Endodermal cell (in vitro differentiated cells): ENCODE measurements at places on chromosomes 2 and 18. TPM values are rescaled to one million over a fixed set of nuclear protein-coding genes. Genes with fewer than 3 reads are reported as not detected.

- no peaks in the 10 kb centered on the region for H3K4me1 ChIP-seq
- H3K27ac ChIP-seq = no peak overlapping the region
- peaks cover 19% of the 10 kb centered on the region for H3K27me3 ChIP-seq
- no peaks in the 10 kb centered on the region for H3K36me3 ChIP-seq
Observed at GRCh38 chr2:42498497-42498896, 4.7 kb upstream of the KCNG3 start.

- peaks cover 1% of the 10 kb centered on the region for H3K4me1 ChIP-seq
- no peak for DNase-seq
- H3K36me3 ChIP-seq = no peaks in the 10 kb centered on the region
- no peak overlapping the region for H3K27ac ChIP-seq
Observed at GRCh38 chr2:170148161-170148560, 29.8 kb upstream of the MYO3B start.

- H3K4me1 ChIP-seq = no peaks in the 10 kb centered on the region
- H3K27ac ChIP-seq = no peak overlapping the region
- H3K36me3 ChIP-seq = peaks cover 4% of the 10 kb centered on the region
- DNase-seq = no peak
- H3K4me3 ChIP-seq = no peak overlapping the region
Observed at GRCh38 chr2:15449556-15450236, 111.4 kb downstream of the NBAS start.

DNA sequence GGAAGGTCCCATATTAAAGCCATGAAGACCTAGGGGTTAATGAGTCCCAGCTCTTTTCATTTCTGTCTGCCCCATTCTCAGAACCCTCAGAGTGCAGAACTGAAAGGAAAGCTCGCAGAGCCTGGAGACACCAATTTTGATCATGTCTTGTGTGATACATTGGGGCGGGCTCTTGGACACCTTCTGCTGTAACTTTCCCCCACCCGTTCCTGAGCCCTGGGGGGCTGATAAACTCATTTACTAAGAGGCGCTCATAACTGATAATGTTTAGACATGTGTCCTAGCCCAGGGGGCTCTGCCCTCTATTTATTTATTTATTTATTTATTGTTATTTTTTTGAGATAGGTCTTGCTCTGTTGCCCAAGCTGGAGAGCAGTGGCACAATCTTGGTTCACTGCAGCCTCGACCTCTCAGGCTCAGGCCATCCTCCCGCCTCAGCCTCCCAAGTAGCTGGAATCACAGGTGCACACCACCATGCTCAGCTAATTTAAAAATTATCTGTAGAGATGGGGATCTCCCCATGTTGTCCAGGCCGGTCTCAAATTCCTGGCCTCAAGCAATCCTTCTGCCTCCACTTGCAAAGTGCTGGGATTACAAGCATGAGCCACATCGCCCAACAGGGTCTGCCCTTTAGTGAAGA, 72.4 kb upstream of the HAAO start:
- no peak for DNase-seq
- no peak overlapping the region for H3K4me3 ChIP-seq
- H3K27ac ChIP-seq = no peak overlapping the region
- H3K27me3 ChIP-seq = no peaks in the 10 kb centered on the region
- no peaks in the 10 kb centered on the region for H3K36me3 ChIP-seq
- peaks cover 3% of the 10 kb centered on the region for H3K4me1 ChIP-seq

DNA sequence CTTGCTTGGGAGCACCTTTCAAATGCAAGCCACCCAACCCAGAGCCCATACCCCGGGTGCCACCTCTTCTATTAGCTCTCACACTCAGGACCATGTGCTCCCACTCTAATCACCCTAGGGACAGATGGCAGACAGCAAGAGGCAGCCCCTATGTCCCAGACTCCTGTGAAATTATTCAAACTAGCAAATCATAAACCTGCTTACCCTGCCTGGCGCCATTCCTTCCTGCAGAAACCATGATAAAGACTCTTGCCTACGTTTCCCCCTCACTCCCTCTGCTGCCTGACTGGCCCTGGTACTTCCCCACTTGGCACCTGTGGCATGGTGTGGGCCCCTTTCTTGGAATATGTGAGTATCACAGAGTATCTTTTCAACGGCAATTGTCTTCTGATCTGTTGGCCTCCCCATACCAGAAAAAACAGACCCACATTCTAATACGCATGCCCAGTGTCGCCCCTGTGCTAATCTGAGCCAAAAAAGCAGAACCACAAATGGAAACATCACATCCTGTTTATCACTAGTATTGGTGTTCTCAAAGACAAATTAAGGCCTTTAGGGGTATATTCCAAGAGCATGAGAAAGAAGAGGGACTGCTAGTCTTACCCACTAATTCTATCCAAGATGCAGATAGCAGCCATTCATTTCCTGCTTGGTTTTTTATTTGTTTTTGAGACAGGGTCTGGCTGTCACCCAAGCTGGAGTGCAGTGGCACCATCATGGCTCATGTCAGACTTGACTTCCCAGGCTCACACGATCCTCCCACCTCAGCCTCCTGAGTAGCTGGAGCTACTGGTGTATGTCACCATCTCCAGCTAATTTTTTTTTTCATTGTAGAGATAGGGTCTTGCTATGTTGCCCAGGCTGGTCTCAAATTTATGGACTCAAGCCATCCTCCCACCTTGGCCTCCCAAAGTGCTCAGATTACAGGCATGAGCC, 44.1 kb upstream of the TTC39C start:
- no peak for DNase-seq
- H3K27me3 ChIP-seq = no peaks in the 10 kb centered on the region
- H3K27ac ChIP-seq = no peak overlapping the region
- no peaks in the 10 kb centered on the region for H3K36me3 ChIP-seq

- no peaks in the 10 kb centered on the region for H3K27me3 ChIP-seq
- H3K27ac ChIP-seq = no peak overlapping the region
- H3K36me3 ChIP-seq = peaks cover 81% of the 10 kb centered on the region
- H3K4me1 ChIP-seq = no peaks in the 10 kb centered on the region
- peak; percentile 88 for DNase-seq
Observed at GRCh38 chr2:218648088-218648786, 11.2 kb downstream of the ZNF142 start.

DNA sequence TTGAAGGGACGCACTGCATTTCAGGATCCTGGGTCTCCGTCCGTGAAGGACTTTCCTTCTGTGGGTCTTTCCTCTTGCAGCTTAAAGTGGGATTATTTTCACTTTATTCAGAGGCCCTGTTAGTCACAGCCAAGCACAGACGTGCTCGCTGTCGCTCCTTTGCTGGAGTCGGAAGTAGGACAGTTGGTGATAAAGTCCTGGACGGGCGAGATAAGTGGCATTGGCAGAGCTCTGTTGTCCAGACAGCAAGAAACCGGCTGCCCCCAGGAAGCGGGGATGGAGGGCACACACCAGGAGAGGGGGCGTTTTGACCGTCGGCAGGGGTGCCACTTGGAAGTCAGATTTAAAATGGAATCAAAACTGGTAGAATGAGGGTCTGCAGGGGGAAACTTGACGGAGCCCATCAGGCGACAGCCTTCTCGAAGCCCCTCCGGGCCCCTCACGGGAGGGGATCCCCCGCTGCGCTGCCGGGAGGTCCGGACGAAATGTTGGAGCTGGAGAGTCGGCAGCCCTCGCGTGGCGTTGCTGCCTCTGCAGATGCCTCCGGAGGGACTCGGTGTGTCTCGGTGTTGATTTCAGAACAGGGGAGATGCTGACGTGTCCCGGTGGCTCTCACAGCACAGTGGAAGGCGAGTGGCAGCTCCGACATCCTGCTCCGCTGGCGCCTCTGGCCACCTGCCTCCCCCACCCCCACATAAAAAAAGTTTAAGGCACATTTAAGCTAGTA, 124.2 kb downstream of the NFATC1 start:
- no peaks in the 10 kb centered on the region for H3K36me3 ChIP-seq
- peak; percentile 70 for DNase-seq
- H3K4me3 ChIP-seq = no peak overlapping the region
- no peaks in the 10 kb centered on the region for H3K4me1 ChIP-seq
- H3K27me3 ChIP-seq = no peaks in the 10 kb centered on the region

DNA sequence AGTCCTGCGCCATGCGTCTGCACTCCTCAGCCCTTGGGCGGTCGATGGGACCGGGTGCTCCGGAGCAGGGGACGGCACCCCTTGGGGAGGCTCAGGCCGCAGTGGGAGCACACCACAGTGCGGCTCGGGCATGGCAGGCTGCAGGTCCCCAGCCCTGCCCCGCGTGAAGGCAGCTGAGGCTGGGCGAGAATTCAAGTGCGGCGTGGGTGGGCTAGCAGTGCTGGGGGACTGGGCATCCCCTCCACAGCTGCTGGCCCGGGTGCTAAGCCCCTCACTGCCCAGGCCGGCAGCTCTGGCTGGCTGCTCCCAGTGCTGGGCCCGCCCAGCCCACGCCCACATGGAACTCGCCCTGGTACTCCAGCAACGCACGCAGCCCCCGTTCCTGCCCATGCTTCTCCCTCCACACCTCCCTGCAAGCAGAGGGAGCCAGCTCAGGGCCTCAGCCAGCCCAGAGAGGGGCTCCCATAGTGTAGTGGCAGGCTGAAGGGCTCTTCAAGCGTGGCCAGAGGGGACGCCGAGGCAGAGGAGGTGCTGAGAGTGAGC, 198.3 kb upstream of the CNTNAP5 start:
- H3K27me3 ChIP-seq = no peaks in the 10 kb centered on the region
- no peak overlapping the region for H3K27ac ChIP-seq
- H3K36me3 ChIP-seq = no peaks in the 10 kb centered on the region
- no peak overlapping the region for H3K4me3 ChIP-seq
- H3K4me1 ChIP-seq = no peaks in the 10 kb centered on the region

DNA sequence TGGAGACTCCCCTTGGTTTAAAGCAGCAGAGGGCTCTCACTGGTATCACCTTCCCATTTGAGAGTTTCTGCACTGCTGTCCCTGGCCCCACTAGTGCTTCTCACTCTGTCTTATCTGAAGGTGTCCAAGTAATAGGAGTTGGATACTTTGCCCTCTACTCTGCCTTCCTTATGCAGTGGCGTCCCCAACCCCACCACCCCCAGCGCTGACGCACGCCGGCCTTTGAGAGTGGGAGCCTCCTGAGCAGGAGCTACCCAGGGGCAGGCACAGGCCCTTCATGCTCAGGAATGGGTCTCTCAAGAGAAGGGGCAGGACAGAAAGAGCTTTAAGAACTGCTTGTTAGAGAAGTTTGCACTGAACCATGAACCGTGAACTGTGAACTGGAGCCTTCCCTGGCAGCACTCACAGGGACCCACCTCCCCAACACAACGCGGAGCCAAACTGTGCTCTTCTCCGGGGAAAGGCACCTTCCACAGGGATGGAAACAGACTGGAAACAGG, 3.3 kb downstream of the CIB4 start:
- no peak overlapping the region for H3K4me3 ChIP-seq
- no peak overlapping the region for H3K27ac ChIP-seq
- no peaks in the 10 kb centered on the region for H3K27me3 ChIP-seq
- DNase-seq = peak; percentile 33

DNA sequence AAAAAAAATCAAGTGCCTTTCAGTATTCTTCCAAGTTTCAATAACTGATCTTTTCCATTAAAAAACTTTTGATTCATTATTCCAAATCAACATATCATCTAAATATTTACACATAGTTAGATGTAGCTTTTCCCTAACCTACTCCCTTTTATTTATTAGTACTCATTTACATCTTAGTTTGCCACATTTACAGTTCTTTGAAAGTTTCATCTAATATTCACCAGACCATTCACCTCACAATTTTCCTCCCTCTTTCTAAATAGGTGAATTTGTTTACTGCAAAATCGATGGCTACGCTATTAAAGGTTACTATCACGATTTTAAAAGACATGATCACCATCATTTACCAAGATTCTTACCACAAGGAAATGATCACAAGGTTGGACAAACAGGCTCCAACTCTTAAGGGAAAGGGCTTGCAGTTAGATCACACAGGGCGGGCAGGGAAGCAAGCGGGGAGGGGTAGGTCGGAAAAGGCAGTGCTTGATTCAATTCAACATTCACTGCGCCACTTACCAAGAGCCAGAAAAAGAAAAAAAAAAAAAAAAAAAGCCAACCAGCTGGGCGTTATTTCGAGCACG, 654 bp upstream of the MARCHF7 start:
- H3K36me3 ChIP-seq = peaks cover 30% of the 10 kb centered on the region
- peak overlapping the region; percentile 100 for H3K4me3 ChIP-seq
- no peaks in the 10 kb centered on the region for H3K27me3 ChIP-seq

GRCh38 chr2:61178603-61179545, 16.9 kb downstream of the C2orf74 start:
- no peak for DNase-seq
- peak overlapping the region; percentile 81 for H3K4me3 ChIP-seq
- H3K27ac ChIP-seq = no peak overlapping the region
- peaks cover 48% of the 10 kb centered on the region for H3K36me3 ChIP-seq
- H3K27me3 ChIP-seq = no peaks in the 10 kb centered on the region

GRCh38 chr2:55751966-55752365, 58.3 kb upstream of the PNPT1 start:
- DNase-seq = no peak
- no peak overlapping the region for H3K27ac ChIP-seq

DNA sequence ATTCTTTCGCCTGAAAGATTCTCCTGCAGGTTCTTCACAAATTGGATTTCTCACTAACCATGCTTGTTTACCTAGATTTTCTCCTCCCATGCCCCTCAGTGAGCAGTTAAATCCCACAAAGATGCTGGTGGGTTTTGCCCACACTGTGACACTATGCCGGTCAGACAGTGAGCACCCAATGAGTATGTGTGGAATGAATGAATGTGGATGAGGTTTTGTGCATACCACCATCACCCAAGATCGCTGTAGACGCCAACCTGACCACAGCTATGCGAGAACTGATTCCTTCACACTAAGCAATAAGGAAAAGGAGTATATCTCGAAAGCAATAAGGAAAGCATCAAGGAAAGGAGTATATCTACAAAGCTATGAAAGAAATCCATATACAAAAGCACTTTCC, 116.7 kb downstream of the PID1 start:
- H3K27me3 ChIP-seq = no peaks in the 10 kb centered on the region
- no peaks in the 10 kb centered on the region for H3K36me3 ChIP-seq
- DNase-seq = no peak
- H3K27ac ChIP-seq = no peak overlapping the region

GRCh38 chr2:62660087-62660486, 45.4 kb upstream of the EHBP1 start:
- no peaks in the 10 kb centered on the region for H3K4me1 ChIP-seq
- no peaks in the 10 kb centered on the region for H3K36me3 ChIP-seq
- H3K4me3 ChIP-seq = no peak overlapping the region
- no peak for DNase-seq
- H3K27me3 ChIP-seq = no peaks in the 10 kb centered on the region

- peak; percentile 98 for DNase-seq
- peak overlapping the region; percentile 86 for H3K4me3 ChIP-seq
- no peaks in the 10 kb centered on the region for H3K27me3 ChIP-seq
- H3K27ac ChIP-seq = no peak overlapping the region
Observed at GRCh38 chr2:130372055-130372832, 16.4 kb downstream of the PTPN18 start.

DNA sequence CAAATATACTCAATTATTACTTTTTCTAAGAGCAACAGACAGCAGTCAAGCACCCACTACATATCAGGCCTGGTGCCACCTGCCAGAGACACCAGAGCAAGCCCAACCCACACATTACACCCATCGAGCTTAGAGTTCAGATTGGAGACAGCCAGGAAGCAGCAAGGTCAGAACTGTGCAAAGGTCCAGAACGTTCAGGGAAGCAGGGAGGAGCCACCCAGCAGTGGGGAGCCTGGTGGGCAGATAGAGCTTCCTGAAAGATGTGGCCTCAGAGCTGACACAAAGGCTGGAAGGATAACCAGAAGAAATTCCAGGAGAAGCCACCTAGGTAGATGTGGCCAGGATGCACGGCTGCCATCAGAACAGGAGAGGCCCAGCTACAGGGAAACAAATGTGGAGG, 440.5 kb upstream of the ID2 start:
- no peaks in the 10 kb centered on the region for H3K27me3 ChIP-seq
- no peak overlapping the region for H3K27ac ChIP-seq
- H3K4me1 ChIP-seq = no peaks in the 10 kb centered on the region
- H3K36me3 ChIP-seq = no peaks in the 10 kb centered on the region
- no peak overlapping the region for H3K4me3 ChIP-seq
- DNase-seq = peak; percentile 38

Gene INHA
- 0.48 and 0.88 TPM in 2 replicates for total RNA-seq

Gene ZNF804A
- 0.15 and 0.18 TPM in 2 replicates for total RNA-seq

Gene OSBPL6
- total RNA-seq = 2.6 and 3.6 TPM in 2 replicates
